ENCODE measurements at places on chromosomes 5 and 9. TPM values are rescaled to one million over a fixed set of nuclear protein-coding genes. Genes with fewer than 3 reads are reported as not detected.

Gene SPATA31C1
- not detected for total RNA-seq

Gene OR1Q1
- not detected for total RNA-seq

Gene GFI1B
- 0.32 TPM for total RNA-seq

Gene SLC34A1
- not detected for total RNA-seq

Gene SLC36A3
- total RNA-seq = not detected

Gene SEMA6A
- 2.2 TPM for total RNA-seq

Gene PCDHGB3
- total RNA-seq = 5.2 TPM

Gene SLC6A3
- not detected for total RNA-seq

Gene SLC36A2
- total RNA-seq = not detected

DNA sequence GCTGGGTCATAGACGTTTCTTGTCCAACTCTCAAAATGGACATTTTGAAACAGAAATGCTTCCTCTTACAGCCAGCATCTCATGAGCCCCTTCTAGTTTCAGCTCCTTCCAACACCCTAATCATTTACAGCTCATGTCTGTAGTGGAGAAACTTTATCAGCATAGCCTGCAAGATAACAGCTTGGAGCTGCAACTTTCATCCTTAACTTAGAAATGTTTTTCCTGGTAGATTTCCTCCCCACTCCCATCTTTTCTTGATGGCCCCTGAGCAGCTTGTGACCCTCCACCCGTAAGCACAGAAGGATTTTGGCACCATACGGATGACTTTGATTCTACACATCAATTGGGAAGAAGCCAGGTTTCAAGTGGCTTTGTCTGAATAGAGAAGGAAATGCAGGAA is 53.5 kb upstream of the TGFBR1 start:
- DNase-seq = no peak

- DNase-seq = no peak
Measured at GRCh38 chr5:141403387-141403786, 809 bp downstream of the PCDHGA9 start.

DNA sequence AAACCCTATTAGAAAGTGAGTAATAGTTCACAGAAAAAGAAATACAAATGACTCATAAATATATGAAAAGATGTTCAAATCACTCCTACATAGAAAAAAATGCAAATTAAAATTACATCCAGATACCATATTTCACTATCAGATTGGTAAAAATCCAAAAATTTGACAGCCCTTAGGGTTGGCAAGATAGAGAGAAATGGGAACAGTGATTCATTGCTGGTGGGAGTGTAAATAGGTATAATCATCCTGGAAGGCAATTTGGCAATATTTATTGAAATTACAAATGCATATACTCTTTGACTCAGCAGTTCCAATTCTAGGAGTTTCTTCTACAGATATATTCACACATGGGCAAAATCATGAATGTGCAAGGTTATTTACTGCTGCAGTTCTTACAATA is 273.5 kb downstream of the NR2F1-AS1 start:
- peak; percentile 20 for DNase-seq

DNA sequence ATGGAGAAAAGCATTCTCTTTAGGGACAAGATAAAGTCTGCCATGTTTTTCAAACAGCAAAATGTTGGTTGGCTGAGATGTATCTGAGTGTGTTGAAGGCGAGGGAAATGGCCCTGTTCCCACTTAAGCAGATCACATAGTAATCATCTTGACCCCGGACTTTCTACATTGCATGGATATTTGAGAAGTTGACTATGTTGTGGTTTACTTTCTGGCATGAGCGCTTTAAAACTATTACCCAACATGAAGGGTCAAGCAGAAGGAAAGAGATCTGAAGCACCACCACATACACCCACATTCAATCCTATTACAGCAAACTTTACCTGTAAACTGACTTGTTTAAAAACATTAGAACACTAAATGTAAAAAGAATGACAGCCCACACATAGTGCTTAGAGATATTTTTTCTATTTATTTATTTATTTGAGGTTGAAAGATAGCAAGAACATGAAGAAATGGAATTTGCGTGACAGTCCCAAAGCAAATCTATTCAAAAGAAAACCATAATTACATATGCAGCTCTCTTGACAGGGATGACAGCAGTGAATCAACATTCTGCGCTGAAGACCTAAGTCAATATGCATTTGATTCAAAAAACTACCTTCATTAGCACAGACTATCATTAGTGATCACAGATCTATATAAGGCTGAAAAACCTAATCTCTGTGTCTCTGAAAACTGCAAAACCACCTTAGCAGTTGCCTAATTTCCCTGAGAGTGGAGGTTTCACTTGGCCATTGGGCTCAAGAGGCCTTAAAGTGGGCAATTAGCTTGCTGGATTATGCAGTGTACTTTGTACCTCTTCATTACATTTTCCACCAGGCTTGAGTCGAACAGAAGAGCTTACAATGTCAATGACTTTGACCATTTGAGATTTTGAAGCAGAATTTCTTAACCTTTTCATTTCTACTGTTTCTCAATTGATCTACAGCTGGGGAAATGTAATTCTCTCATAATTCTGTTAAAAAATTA is 195.0 kb downstream of the PDE4D start:
- no peak for DNase-seq

DNA sequence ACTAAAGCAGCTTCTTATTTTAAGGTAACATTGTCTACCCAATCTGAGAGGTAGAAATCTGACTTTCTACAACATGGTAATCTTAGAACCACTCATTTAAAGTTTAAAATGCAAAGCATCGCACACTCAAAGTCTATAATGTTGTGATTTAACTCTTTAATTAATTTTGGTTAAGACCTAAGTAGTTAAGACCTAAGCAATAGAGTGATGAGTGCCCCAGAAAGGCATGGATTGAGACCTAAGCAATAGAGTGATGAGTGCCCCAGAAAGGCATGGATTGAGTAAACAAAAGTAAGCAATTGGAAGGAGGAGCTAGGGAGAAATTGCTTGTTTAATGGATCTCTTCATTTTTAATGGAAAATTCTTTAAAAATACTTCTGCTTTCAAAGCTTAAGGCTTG is 86.8 kb downstream of the NLN start:
- DNase-seq = peak; percentile 53

DNA sequence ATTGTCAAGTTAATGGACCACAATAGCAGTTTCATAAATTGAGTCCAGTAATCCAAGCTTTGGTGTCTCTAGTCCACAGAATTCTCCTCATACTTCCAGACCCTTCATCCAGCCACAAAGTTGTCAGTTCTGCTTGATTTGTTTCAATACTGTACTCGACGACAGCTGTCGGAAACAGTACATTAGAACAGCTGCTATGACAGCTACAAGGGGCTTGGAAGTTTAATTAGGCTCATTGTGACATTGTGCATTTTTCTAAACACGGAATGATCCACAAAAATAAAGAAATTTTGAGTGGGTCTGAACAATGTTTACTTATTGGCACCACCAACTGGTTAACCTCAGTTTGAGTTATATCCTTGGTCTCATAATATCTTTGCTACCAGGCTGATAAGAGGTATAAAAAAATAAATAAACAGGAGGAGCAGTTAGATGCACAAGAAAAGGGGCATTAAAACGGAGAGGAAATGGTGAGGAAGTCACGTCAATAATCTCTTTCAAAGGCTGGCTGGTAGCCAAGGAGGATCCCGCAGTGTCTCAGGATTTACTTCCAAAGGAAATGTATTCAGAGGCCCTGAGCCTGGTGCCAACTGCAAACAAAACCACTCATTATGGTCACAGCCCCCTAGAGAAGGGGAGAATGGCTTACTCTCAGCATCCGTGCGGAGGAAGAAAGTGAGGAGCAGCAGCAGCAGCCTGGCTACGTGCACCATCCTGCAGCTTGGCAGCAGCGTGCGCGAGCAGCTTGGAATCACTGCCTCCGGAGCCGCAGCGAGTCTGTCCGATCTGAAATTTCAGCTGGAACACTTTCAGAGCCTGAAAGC is 933.8 kb upstream of the DMAC1 start:
- DNase-seq = peak; percentile 6

GRCh38 chr9:15080401-15080800 is 170.2 kb upstream of the FREM1 start:
- no peak for DNase-seq

GRCh38 chr5:14379739-14380497 is 201.7 kb upstream of the OTULINL start:
- no peak for DNase-seq

DNA sequence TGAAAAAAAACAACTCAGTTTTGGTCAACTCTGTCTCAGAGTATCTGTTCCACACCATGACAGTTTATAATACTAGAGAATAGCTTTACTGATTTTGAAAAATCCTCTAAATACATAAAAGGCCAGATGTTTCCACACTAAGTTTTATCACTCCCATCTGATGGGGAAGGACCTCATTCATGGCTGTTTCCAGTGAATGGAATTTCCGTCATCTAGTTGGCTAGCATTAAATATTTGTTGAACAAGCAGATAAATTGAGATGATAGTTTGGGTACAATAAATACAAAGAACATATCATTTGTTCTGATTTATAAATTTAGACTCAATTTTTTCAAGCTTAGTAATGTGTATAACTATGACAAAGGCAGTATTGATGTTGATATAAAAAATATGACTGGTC is 408.5 kb downstream of the PTPRD start:
- DNase-seq = peak; percentile 3

- no peak for DNase-seq
Measured at GRCh38 chr5:37477426-37477825, 98.3 kb downstream of the WDR70 start.

DNA sequence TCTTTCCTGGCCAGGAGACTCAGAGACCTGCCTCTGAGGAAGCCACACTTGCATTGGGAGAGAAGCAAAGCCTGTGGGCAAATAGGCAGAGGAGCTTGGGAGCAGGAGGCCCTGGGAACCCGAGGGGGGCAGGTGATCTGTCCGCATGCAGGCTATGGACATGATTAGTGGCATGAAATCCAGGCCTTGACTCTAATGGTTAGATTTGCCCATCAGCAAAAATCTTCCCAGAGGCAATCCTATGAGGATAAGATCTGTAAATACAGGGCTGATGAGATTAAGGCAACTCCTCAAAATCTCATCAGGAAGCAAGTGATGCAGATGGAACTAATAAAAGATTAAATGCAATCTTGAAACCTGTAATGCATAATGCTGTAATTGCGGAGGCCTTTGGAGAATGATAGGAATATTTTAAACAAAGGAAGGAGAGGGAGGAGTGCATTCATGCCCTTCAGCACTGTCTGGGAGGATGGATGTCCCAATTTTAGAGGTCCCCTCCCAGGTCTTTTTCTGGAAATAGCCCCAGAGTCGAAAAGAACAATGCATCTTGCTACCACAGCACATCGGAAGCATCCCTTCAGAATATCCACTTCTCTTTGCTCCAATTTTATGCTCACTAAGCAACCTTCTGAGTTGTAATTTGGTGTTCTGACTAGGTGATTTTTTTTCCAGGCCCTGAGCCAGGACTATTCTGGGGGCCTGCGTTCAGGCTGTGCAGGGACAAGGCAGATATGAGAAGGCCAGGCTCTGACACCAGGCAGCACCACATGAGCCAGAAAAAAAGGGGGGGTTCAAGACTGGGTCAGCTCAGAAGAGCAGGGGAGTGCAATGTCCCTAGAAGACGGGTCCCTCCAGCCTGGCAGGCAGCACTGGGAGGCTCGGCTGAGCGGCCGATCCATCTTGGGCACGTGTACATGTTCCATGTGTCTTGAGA is 66.5 kb downstream of the MED10 start:
- no peak for DNase-seq

GRCh38 chr9:38090170-38090569 is 21.1 kb upstream of the SHB start:
- DNase-seq = no peak

DNA sequence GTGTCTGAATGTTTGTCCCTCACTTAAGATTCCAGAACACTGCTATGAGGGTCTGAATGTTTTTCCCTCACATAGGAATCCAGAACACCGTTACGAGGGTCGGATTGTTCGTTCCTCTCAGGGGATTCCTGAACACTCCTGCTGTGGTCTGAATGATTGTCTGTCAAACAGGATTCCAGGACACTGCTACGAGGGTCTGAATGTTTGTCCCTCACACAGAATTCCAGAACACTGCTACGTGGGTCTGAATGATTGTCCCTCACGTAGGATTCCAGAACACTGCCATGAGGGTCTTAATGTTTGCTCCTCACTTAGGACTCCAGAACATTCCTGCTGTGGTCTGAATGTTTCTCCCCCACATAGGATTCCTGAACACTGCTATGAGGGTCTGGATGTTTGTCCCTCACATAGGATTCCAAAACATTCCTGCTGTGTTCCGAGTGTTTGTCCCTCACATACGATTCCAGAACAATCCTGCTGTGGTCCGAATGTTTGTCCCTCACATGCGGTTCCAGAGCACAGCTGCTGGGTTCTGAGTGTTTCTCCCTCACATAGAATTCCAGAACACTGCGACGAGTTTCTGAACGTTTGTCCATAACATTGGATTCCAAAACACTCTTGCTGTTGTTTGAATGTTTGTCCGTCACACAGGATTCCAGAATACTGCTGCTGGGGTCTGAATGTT is 199.5 kb downstream of the FOXD4L6 start:
- no peak for DNase-seq

DNA sequence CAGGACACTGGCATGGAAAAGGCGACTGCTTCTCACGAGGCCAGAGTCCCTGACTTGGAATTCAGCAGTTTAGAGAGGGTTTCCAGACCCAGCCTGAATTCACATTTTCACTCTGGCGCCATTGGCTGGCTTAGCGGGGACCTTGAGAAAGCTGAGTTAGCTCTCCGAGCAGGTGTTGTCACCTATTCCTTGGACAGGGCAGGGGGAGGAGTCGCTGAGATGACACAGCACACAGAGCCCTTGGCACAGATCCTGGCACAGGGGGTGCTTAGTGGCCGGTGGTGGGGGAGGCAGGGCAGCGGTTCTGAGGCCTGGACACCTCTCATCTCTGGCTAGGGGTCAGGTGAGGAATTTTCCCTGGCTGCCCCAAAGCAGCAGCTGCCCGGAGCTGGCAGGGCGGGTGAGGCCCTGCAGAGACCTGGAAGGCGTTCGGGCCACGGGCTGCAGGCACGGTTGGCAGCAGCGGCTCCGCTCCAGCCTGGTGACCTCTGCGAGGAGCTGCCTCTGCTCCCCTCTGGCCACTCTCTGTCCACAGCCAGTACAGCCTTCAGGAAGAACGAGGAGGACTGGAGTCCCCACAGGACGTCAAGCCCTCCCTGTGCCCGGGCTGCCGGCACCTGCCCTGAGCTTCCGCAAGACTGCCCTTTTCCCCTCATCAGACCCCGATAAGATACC is 72.4 kb upstream of the RAPGEF1 start:
- no peak for DNase-seq

GRCh38 chr9:131302244-131303075 is 12.9 kb downstream of the PLPP7 start:
- DNase-seq = no peak

DNA sequence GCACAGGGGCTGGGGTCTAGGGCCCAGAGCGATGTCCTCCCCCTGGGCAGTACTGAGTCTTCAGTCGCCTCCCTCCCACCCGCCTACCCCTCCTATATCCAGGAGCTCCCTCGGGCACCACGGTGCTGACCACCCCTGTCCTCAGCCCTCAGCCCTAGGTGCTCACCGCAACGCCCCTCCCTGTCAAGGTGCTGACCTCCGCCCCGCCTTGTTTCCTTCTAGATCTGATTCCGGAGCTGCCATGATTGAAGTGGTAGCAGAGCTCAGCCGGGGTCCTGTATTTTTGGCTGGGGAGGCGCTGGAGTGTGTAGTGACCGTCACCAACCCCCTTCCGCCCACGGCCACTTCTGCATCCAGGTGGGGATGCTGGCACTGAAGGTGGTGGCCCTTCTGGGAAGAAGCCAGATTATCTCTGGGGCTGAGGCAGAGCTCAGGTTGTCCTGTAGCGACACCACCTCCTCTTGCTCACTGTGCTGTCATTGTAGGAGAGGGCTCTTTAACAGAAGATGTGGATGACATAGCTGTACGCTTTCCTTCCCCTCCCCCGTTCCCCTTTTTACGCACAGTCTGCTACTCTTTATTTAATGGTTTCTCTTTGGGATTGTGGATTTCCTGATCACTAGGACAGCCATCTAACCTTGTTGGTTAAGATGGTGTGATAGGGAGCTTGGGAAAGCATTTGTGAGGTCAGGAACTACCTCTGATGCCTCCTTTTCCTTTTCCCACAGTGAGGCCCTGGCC is 598 bp downstream of the RGP1 start:
- DNase-seq = no peak
